ENCODE measurements at places on chromosomes 1 and 21. TPM values are rescaled to one million over a fixed set of nuclear protein-coding genes. Genes with fewer than 3 reads are reported as not detected.

The ANKRD45 gene
- total RNA-seq: not detected

The MTARC2 gene
- 10.1 TPM for total RNA-seq

The CRYAA gene
- not detected for total RNA-seq

The OR6N1 gene
- total RNA-seq: not detected

The NTRK1 gene
- total RNA-seq: not detected

The CD52 gene
- not detected for total RNA-seq

The SPRR5 gene
- total RNA-seq: not detected

The COL8A2 gene
- 1.1 TPM for total RNA-seq

The C1orf210 gene
- total RNA-seq: not detected

The OR2T35 gene
- total RNA-seq: not detected

The PTBP2 gene
- total RNA-seq: 7.4 TPM

The DMRTA2 gene
- not detected for total RNA-seq

The OR2T11 gene
- not detected for total RNA-seq

The RTCA gene
- total RNA-seq: 37.6 TPM

The ZNF692 gene
- total RNA-seq: 14.4 TPM

The DIO1 gene
- not detected for total RNA-seq

The PGLYRP3 gene
- not detected for total RNA-seq

The DLGAP3 gene
- total RNA-seq: not detected

The SPATA1 gene
- 0.25 TPM for total RNA-seq

The RHBG gene
- total RNA-seq: not detected

The OR2M3 gene
- total RNA-seq: not detected

The OR2L13 gene
- not detected for total RNA-seq

The AADACL3 gene
- not detected for total RNA-seq

The RIIAD1 gene
- not detected for total RNA-seq

The ACTA1 gene
- total RNA-seq: not detected

The FCGR2B gene
- not detected for total RNA-seq

The CELA2B gene
- total RNA-seq: not detected

The MAP3K6 gene
- 16.9 TPM for total RNA-seq

The NBPF10 gene
- total RNA-seq: 0.13 TPM

The SUSD4 gene
- not detected for total RNA-seq

The HSPA6 gene
- total RNA-seq: not detected

The ANKRD65 gene
- 0.47 TPM for total RNA-seq

The FCER1G gene
- not detected for total RNA-seq

The TRMT13 gene
- total RNA-seq: 8.4 TPM

The ZBTB48 gene
- 10.5 TPM for total RNA-seq

The GPR37L1 gene
- total RNA-seq: not detected

The PRAMEF25 gene
- not detected for total RNA-seq

The HNRNPCL2 gene
- not detected for total RNA-seq

The ADORA3 gene
- total RNA-seq: not detected

The C1orf21 gene
- total RNA-seq: 13.6 TPM

The ADCY10 gene
- not detected for total RNA-seq

The BCAN gene
- total RNA-seq: not detected

The CFAP45 gene
- total RNA-seq: 0.89 TPM

The APCS gene
- total RNA-seq: not detected

The NEGR1 gene
- total RNA-seq: 0.25 TPM

The MYOG gene
- total RNA-seq: not detected

The DCST1 gene
- total RNA-seq: not detected

The ZNF648 gene
- not detected for total RNA-seq

The SHISAL2A gene
- not detected for total RNA-seq

The DISC1 gene
- 5.5 TPM for total RNA-seq

The DSCAM gene
- not detected for total RNA-seq

The PTPRU gene
- 3.8 TPM for total RNA-seq

The PHACTR4 gene
- 23.4 TPM for total RNA-seq

The TARS2 gene
- total RNA-seq: 15.6 TPM

The NUDT17 gene
- total RNA-seq: 5.9 TPM

Measured in mammary microvascular endothelial cell (primary cell).